Myocyte (in vitro differentiated cells): ENCODE measurements at places on chromosomes 4 and X. TPM values are rescaled to one million over a fixed set of nuclear protein-coding genes. Genes with fewer than 3 reads are reported as not detected.

The PHEX gene
- 0.05 and 0.13 TPM in 2 replicates for total RNA-seq

The FRG2 gene
- not detected in 2 replicates for total RNA-seq

The PPARGC1A gene
- total RNA-seq = 4.8 and 8.2 TPM in 2 replicates

The BTK gene
- total RNA-seq = not detected in 2 replicates

The P2RY4 gene
- total RNA-seq = not detected in 2 replicates

The ZNF280C gene
- total RNA-seq = 8.7 and 10.1 TPM in 2 replicates

The PDE6B gene
- 0.27 and 2.1 TPM in 2 replicates for total RNA-seq

The AFF2 gene
- 2.9 and 3.2 TPM in 2 replicates for total RNA-seq

The IGSF1 gene
- total RNA-seq = not detected in 2 replicates

The GUCY1B1 gene
- 8.3 and 9.6 TPM in 2 replicates for total RNA-seq
